Bronchial smooth muscle cell (primary cell): ENCODE measurements at places on chromosomes 5 and 9. TPM values are rescaled to one million over a fixed set of nuclear protein-coding genes. Genes with fewer than 3 reads are reported as not detected.

ELP1 gene
- total RNA-seq: 24.5 and 24.7 TPM in 2 replicates

PCDHGA8 gene
- total RNA-seq: 3.5 and 4.4 TPM in 2 replicates

SLC22A4 gene
- 1.2 and 4.4 TPM in 2 replicates for total RNA-seq

VDAC1 gene
- total RNA-seq: 189 and 228 TPM in 2 replicates

SPINK9 gene
- total RNA-seq: not detected in 2 replicates

PTGR1 gene
- total RNA-seq: 63.9 and 93.3 TPM in 2 replicates

RASGEF1C gene
- total RNA-seq: not detected in 2 replicates

KIF27 gene
- total RNA-seq: 2.7 and 3.4 TPM in 2 replicates

MLANA gene
- not detected in 2 replicates for total RNA-seq

RARS1 gene
- total RNA-seq: 104 and 151 TPM in 2 replicates

CORO2A gene
- total RNA-seq: under 0.01 TPM in 2 replicates

ECSCR gene
- total RNA-seq: not detected in 2 replicates

MEF2C gene
- 6.9 and 19.1 TPM in 2 replicates for total RNA-seq
